M059J (cell line): ENCODE measurements at places on chromosomes 6 and 20. TPM values are rescaled to one million over a fixed set of nuclear protein-coding genes. Genes with fewer than 3 reads are reported as not detected.

The CEP162 gene
- 8.2 and 11.8 TPM in 2 replicates for total RNA-seq

The TAF4 gene
- 11.7 and 12.4 TPM in 2 replicates for total RNA-seq

GRCh38 chr6:107862383-107862782 is 38.3 kb upstream of the SCML4 start:
- peak; percentile 71 for DNase-seq

- peak; percentile 30 for DNase-seq
Measured at GRCh38 chr6:144331491-144331969, 46.4 kb downstream of the UTRN start.

DNA sequence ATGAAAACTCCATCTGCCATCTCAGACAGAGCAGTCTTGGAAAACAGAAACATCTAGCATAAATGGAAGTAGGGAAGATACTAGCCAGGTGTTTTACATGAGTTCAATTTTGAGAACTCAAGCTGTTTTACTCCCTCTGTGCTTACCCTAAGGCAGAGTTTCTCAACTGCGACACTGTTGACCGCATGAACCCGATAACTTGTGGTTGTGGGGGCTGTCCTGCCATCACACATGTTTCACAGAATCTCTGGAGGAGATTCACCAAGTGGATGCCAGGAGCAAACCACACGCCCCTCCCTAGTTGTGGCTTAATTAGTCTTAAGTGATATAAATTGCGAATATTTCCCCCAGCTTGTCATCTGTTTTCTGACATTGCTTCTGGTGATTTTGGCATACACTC is 2.3 kb upstream of the SERPINB6 start:
- peak; percentile 89 for DNase-seq

DNA sequence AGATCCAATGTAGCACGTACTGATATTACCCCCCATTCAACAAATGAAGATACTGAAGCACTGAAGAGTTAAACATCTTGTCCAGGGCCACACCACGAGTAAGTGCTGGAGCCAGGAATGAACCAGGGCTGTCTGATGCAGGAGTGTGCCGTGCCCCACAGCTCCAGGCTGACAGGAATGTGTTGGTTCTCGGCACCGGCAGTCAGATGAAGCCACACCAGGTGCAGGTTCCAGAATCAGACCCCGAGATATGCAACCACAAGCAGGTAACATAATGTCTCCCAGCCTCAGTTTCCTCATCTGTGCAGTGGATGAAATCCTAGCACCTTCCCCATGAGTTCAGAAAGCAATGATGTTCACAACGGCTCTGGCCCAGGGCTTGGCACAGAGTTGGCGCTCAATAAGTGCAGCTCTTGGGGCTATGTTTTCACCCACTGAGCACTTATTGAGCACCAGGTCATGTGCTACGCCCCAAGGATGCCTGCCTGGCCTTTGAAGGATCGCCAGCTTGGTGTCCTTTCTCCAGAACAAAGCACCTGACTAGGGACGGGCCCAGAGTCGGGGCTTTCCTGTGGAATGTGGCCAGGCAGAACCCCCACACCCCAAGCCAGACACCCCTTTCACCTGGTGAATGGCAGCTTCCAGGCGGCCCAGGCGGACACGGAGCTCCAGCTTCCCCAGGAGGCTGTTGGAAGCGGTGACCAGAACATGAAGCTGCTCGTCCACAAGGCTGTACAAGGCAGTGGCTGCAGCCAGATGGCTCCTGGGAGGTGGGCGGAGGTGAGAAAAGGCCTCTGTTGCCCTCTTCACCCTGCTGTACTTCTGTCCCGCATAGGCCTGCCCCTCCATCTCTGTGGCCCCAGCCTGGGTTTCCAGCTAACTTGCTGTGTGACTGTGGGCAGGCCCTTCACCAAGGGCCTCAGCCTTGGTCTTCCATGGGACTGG is 41.3 kb downstream of the KIAA1755 start:
- no peak for DNase-seq

- peak; percentile 67 for DNase-seq
Measured at GRCh38 chr6:125910527-125910926, 46.0 kb upstream of the HINT3 start.
